Esophagus squamous epithelium (tissue), 5 donors: ENCODE measurements at places on chromosomes 11 and 22.

GRCh38 chr22:50245214-50246072 lies 620 bp upstream of the TUBGCP6 start:
- no peak for DNase-seq

GRCh38 chr11:16792426-16792825 lies 54.0 kb downstream of the C11orf58 start:
- no peak for DNase-seq

- no peak for DNase-seq
Observed at GRCh38 chr11:21897752-21898151, 295.1 kb upstream of the ANO5 start.

- no peak for DNase-seq
Observed at GRCh38 chr11:17719938-17720795, 796 bp downstream of the MYOD1 start.
